Karpas-422 (cell line): ENCODE measurements at places on chromosomes 2 and 18. TPM values are rescaled to one million over a fixed set of nuclear protein-coding genes. Genes with fewer than 3 reads are reported as not detected.

GRCh38 chr2:42364658-42365057, 3.6 kb upstream of the COX7A2L start:
- H3K27me3 ChIP-seq = no peaks in the 10 kb centered on the region
- no peak overlapping the region for H3K27ac ChIP-seq
- no peak overlapping the region for H3K4me3 ChIP-seq
- H3K4me1 ChIP-seq = peaks cover 14% of the 10 kb centered on the region
- H3K36me3 ChIP-seq = no peaks in the 10 kb centered on the region
- no peak for DNase-seq

CD28 gene
- not detected in 2 replicates for total RNA-seq

VWA3B gene
- not detected in 2 replicates for total RNA-seq

- H3K27me3 ChIP-seq = no peaks in the 10 kb centered on the region
- H3K36me3 ChIP-seq = no peaks in the 10 kb centered on the region
- H3K27ac ChIP-seq = no peak overlapping the region
- H3K4me1 ChIP-seq = peaks cover 14% of the 10 kb centered on the region
- no peak overlapping the region for H3K4me3 ChIP-seq
These were observed 86.8 kb downstream of the MALT1 start for GRCh38 chr18:58758046-58758445.

GRCh38 chr2:127570282-127571250, 35.1 kb downstream of the MYO7B start:
- H3K27me3 ChIP-seq = no peaks in the 10 kb centered on the region
- DNase-seq = no peak
- H3K4me3 ChIP-seq = no peak overlapping the region
- H3K4me1 ChIP-seq = 0 out of 2 replicates have a peak, but pooled peaks cover 2% of the 10 kb centered on the region
- no peak overlapping the region for H3K27ac ChIP-seq

DYNAP gene
- total RNA-seq = not detected in 2 replicates

DNA sequence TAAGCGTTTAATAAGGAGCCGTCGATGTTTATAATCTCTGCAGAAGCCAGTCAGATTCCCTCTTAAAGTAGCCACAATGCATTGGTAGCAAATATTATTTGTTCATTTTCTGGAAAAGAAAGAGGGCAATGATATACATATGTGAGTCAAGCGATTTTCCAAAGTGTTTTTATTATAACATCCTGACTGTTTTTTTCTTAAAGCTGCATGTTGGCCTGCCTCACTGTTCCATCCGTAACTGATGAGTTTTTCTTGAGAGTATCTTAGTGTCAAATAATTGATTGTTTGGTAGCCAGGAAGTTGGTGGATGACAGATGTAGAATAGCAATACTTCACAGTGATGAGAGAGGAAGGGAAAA, 3.7 kb downstream of the TSHZ1 start:
- H3K36me3 ChIP-seq = no peaks in the 10 kb centered on the region
- H3K4me1 ChIP-seq = peaks cover 15% of the 10 kb centered on the region
- H3K27ac ChIP-seq = no peak overlapping the region
- H3K27me3 ChIP-seq = no peaks in the 10 kb centered on the region
- H3K4me3 ChIP-seq = no peak overlapping the region

LHCGR gene
- not detected in 2 replicates for total RNA-seq
